ENCODE measurements at places on chromosomes 7 and 10.

GRCh38 chr7:120442838-120443237 lies 169.9 kb downstream of the KCND2 start:
- DNase-seq, result no peak

DNA sequence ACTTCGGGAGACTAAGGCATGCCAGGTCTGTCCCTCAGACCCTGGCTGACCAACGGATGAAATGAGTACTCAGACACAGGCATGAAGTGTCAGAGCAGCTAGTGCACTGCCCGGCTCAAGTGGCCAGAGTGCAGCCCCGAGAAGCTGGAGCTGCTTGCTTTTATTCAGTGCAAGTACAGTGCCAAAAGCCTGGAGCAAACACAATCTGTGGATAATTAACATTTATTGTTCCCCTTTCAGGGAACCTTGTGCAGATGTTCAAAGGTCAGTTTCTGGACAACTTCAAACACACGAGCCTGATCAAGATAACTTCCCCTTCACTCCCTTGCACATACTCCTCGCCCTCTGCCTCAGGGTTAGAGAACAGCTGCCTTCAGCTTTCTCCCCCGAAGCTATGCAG lies 7.9 kb upstream of the ATE1 start:
- DNase-seq, result no peak

- no peak for DNase-seq
Measured at GRCh38 chr10:94363251-94363565, 469 bp upstream of the NOC3L start.

GRCh38 chr10:19580691-19581090 lies 235.5 kb upstream of the PLXDC2 start:
- no peak for DNase-seq

- peak; percentile 67 for DNase-seq
Measured at GRCh38 chr10:110356628-110357245, 52.0 kb upstream of the SMNDC1 start.

DNA sequence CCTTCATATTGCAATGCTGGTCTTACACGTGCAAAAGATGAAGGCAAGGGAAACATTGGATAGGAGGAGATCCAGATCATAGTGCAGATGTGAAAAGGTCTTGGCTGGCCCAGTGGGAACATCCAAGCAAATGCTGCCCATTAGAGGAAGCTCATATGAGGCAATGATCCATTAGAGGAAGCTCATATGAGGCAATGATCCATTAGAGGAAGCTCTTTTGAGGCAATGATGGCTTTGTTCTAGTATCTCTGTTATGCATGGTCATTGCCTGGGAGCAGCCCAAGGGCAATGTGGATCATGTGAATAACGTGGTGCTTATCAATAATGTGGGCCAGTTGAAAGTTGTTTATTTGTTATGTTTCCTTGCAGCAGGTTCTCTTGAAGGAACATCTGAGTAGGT lies 37.8 kb downstream of the STEAP4 start:
- no peak for DNase-seq

- DNase-seq, result no peak
Measured at GRCh38 chr10:98321186-98321780, 53.3 kb upstream of the LOXL4 start.

DNA sequence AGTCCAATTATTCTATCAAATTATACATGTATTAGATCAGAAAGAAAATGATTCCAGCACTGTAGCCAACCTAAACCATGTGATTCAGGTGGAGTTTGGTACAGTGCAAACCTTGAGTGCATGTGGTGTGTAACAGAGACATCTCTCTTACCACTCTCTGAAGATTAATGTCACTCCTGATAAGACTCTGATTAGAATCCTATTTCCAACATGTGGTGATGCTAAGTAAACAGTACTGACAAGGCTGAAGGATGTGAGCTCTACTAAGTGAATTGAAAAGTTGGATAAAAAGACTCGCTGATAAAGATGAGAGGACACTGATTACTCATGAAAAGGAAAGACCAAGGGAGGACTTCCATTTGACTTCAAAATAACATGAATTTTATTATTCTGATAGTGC lies 232.0 kb downstream of the SDK1 start:
- no peak for DNase-seq

Measured in renal pelvis (tissue), 12 donors.